ENCODE measurements at places on chromosomes 5 and 9.

DNA sequence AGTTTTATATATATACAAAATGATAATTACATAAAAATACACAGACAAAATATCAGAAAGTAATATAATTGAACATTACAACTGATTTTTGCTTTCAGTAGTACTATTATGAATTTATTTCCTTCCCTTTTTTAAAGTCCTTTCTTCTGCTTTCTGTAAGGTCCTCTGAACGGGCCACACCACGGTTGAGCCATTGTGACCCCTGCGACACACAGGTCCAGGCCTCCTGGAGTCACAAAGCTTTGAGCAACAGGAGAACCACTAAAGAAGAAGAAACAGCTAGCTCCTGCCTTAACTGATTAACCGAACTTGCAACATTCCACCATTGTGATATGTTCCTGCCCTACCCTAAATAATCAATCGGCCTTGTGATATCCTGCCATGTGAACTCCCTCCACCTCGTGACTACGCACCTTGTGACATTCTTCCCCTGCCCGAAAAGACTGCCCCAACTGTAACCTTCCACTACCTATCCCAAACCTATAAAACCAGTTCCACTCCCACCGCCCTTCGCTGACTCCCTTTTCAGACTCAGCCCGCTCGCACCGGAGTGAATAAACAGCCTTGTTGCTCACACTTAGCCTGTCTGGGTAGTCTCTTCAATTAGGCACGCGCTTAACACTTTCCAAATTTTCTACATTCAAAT is 375.0 kb upstream of the RFX3 start:
- DNase-seq = no peak

GRCh38 chr9:136275655-136276429 is 28.1 kb downstream of the CCDC187 start:
- DNase-seq = no peak

- no peak for DNase-seq
These were observed 338.4 kb upstream of the TRPC7 start for GRCh38 chr5:136703706-136704105.

GRCh38 chr5:190366-191035 is 794 bp upstream of the LRRC14B start:
- no peak for DNase-seq

DNA sequence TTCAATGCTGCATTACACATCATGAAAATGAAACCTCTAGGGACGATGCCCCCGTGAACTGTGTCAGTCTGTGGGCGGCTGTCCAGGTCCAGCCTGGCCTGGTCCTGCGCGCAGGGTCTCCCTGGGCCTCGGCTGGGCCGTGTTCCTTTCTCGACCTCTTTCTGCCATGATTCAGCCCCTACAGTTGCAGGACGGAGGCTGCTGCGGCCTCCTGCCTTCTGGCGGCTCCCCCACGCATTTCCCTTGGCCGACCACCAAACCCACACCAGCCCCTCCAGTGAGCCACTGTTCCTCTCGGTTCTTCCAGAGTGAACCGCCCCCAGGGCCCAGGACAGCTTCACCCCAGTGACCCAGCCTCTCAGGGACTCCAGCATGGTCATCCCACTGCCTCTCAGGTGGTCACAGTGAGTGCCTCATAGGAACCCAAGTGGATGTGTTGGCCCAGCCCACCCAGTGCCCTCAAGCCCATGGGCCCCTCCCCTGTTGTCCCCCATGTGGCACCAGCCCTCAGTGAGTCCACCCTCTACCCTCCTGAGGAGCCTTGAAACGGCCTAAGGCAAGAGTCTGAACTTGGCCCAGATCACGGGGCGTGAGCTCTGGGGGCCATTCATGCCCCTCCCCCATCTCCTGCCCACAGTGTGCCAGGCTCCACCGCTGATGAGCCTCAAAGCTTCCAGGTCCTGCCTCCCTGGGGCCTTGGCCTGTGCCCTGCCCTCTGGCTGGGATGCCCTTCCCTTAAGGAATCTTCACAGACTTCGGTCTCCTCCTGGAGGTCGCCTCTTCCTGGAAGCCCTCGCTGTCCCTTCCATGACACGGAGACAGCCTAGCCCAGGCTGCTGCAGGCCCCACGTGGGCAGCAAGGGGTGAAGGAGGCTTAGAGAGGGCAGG is 10.0 kb upstream of the CLIC3 start:
- DNase-seq = no peak

- DNase-seq = no peak
These were observed 13.1 kb downstream of the MIER3 start for GRCh38 chr5:56938858-56939257.

DNA sequence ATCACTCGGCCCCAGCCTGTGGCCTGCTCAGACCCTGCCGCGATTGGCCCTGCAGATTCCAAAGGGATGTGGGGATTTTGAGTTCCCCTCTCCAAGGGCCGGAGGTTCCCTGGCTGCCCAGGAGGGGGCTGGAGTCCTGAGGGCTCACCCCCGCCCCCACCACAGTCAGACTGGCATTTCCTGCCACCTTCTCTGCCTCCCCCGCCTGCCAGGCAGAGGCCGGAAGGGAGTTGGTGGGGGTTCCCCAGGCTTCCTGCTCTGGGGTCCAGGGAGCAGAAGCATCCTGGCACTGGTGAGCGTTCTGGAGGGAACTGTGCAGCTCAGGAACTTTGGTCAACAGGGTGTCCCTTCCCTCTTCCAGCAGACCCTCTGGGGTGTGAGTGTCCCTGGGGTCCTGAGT is 70.6 kb downstream of the RXRA start:
- DNase-seq = peak; percentile 81

DNA sequence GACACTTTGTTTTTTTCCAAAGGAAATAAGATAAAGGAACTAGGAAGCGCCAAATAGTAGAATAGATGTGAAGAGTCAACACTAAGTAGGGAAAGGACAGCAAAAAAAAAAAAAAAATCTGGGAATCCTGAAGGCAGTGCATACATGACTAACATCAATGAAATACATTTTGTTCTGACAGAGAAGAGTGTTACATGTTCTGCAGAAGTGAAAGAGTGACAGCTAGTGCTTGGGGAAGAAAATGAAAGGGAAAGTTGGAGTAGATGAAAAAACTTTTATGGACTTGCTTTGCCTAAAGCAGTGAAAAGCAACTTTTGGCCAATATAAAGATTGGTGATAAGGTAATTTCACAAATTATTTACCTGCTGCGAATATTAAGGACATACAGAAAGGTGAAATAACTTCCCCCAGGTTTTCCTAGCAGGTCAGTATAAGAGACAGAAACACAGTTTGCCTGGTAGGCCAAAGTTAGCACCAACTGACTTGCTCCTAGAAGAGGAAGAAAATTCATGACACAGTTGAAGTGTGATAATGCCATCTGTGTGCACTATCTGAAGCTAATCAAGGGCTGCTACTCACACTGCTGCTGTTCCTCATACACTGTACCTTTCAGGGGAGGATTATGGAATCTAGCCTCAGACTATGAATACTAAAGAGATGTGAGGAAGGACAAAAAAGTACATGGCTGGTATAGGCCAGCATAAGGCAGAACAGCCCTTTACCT is 38.6 kb downstream of the RANBP6 start:
- DNase-seq = no peak

DNA sequence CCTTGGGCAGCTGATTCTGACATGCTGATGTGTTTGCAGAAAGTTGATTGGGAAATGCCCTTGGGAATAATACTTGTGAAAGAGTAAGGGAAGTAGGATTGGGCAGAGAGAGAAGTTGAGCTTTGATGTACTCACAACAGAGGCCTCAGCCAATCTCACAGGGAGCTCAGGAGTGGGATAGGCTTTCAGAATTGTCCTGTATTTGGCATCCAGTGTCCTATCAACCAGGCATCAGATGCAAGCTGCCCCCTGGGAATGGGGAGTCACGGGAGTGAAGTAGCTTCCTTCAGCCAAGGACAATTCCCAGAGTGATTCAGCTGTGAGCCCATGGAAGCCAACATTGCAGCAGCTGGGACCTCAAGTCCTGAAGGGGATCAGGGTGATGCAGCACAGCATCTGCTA is 39.6 kb downstream of the DMAC1 start:
- no peak for DNase-seq

DNA sequence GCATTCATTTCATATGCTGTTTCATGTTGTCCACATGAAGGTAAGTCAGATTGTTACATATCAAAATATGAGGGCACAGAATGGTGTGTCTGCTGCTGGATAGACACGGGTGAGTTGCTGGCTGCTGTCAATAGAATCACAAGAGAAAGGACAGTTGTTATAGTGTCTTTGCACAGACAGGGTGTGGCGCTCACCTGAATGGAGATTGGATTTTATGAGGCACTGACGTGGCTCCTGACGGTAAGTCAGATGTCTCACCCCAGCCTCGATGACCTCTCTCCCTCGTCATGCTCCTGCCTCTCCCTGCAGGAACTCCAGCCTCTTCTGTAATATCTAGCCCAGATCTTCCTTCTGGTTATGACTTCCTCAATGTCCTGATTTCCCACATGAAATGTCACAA is 75.4 kb upstream of the SELENOP start:
- peak; percentile 77 for DNase-seq

DNA sequence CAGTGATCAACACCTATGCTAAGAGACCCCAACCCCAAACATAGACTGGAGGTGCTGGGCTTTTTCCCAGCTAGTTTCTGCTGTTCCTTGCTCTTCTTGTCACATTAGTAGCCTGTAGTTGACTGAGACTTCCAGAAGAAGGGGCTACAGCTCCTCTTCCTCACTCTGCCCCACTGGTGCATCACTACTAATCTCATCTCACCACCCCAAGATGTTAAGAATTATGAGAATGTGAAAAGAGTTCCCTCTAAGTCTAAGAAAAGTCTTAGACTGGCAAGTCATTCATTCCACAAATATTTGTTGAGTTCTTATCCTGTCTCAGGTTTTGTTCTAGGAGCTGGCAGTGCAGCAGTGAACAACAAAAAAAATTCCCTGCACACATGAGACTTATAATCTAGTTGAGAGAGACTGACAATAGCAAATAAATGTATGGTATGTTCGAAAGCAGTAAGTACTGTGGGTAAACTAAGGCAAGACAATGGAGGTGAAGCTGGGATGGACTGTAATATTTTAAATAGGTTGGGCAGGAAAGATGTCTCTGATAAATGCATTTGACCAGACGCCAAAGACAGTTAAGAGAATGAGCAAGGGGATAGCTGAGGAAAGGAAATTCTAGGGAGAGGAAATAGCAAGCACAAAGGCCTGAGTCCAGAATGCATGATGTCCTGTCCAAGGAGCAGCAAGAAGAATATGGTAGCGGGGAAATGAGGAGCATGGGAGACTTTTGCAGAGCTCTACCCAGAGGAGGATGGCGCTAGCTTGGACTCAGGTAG is 92.3 kb downstream of the PTCD2 start:
- no peak for DNase-seq

DNA sequence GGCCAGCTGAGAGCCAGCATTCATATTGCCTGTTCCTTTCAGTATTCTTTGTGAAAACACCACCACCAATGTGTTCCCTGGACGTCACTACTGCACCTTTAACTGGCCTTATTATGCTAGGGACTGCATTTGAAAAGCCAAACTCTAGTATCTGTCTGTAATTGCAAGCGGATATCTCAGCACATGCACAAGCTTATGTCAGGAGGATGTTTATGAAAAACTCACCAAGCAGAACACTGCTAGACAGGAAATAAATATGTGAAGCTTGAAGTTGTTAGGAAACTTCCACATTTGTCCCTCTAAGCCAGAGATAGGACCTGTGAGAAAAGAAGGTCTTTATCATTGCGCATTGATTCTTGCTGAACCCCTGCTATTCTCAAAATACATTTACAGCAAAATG is 135.4 kb upstream of the CCDC152 start:
- DNase-seq = no peak

DNA sequence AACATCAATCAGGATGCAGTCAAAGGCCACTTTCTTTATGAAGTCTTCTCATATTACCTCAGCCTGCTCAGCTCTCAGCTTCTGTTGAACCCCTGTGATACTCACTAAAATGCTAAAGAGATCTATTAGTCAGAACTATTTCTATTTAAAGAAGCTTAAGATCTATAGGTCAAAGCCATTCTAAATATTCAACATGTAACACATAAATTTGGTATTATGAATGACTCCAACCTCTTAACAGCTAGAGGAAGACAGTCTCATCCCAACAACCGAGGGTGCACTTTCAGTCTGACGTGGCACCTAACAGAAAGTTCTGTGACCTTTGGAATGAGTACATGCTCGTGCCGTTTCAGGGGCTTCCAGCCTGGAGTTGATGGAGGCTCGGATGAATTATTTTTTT is 301.5 kb upstream of the VLDLR start:
- DNase-seq = no peak

DNA sequence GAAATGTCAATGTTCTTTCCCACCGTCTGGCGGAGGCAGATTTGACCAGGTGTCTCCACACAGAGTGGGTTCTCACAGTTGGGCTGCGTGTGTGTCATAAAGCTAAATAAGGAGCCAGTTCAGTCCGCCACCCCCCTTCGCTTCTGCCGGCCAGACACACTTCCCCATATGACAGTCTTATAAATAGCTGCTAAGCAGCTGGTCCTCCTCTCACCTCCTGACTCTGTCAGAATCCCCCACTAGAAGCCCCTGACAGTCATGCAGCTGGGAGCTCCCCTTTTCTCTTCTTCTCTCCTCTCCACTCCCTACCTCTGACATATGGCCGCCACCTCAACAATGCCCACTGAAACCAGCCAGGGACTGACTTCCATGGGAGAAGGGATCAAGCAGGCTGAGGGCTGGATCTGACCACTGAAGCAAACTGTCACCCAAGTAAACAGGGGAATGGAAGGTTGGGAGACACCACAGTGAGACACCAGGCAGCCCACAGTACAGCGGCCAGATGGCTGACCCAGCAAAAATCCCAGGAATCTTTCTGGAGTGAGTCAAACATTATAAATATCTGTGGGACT is 141.9 kb upstream of the EFNA5 start:
- no peak for DNase-seq

- no peak for DNase-seq
These were observed at the start of gene IL17B for GRCh38 chr5:149379177-149379761. Gene IL17B (minus strand): TSS chr5:149379292. CDS start chr5:149379225, 67 bp downstream.

DNA sequence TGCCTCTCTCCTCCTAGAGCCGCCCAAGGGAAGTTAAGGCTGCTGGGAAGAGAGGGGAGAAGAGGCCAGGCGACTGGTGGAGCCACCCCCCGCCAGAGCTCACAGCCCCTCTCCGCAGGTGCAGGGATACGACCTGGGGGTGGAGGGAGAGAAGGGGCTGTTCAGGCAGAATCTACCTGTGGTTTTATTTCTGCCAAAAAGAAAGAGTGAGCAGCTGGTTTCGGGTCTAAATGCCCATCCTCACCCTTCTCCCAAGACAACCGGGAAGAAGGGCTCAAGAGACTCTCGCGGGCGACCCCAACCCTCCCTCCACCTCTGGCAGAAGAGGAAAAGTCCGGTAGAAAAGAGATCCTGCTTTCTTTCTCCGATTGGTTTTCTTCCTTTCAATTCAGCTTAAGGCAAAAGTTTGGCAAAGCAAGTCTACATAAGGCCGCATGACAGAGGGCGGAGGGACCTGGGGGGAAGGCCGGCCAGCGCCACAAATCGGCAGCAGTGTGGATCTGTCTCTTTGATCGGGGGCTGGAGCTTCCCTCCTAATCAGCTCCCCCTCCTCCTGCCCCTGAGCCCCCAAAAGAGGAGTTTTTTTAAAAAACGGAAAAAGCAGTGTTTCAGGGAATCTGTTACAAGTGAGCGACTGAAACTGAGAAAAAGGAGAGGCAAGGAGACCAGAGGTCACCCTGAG is 16.3 kb downstream of the FAM78A start:
- DNase-seq = no peak

All from mucosa of descending colon (tissue), 3 donors.